ENCODE measurements at places on chromosomes 11 and 22.
A peak's percentile ranks its signal among the peaks of the same experiment; 100 is the strongest.

- peak; percentile 95 for DNase-seq
These were observed 43.6 kb downstream of the PPARA start for GRCh38 chr22:46193898-46194310.

DNA sequence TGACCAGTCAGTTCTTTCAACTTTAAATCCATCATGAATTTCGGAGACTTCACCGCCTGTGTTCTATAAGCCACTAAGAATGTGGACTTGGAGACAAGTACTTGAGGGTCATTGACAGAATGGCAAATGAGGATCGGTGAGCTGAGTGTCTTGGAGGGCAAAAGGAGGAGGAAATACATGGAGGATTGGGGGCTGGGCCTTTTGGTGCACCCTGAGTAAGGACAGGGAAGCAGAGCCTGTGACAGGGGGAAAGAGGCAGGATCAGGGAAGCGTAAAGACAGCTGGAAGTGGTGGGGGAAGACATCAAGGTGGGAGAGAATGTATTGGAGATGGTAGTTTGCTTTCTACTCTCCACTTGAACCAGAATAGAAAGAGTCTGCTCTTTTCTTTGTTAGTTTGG lies 70.4 kb upstream of the MTMR2 start:
- DNase-seq: no peak

- peak; percentile 92 for DNase-seq
These were observed 20.3 kb downstream of the CLPB start for GRCh38 chr11:72413914-72414628.

DNA sequence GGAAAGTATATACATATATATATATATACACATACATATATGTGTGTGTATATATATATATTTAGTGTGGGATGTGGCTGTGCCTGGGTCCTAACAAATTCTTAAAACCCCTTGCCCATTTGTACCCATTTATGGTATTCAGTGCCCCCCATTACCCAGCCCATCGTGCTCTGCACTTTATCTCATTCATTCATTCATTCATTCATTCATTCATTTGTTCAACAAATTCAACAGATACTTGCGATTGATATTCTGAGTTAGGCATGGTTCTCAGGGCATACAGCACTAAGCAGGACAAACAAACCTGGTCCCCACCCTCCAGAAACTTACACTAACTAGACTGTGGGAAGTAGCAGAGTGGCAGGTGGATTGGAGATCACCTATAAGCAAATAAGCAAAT lies 56.6 kb upstream of the LMO2 start:
- no peak for DNase-seq

DNA sequence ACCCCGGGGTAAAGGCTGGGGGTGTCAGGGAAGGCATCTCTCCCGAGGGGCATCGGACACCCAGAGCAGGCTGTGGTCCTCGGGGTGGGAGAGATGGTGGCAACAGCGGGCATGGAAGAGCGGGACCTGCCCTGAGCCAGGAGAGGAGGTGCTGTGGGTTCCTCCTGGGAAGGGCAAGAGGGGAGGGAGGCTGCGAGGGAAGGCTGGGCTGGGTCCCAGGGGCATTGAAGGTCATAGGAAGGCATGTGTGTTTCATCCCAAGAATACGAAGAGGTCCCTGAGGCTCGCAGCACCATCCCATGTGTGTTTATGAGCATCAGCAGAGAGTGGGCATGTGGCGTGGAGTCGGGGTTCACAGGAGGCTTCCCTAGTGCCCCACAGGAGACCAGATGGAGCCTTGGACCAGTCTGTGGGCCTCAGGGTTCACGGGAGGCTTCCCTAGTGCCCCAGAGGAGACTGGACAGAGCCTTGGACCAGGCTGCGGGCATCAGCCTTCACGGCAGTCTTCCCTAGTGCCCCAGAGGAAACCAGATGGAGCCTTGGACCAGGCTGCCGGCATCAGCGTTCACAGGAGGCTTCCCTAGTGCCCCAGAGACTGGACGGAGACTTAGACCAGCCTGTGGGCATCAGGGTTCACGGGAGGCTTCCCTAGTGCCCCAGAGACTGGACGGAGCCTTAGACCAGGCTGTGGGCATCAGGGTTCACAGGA lies 420.6 kb downstream of the BRD1 start:
- DNase-seq: no peak

DNA sequence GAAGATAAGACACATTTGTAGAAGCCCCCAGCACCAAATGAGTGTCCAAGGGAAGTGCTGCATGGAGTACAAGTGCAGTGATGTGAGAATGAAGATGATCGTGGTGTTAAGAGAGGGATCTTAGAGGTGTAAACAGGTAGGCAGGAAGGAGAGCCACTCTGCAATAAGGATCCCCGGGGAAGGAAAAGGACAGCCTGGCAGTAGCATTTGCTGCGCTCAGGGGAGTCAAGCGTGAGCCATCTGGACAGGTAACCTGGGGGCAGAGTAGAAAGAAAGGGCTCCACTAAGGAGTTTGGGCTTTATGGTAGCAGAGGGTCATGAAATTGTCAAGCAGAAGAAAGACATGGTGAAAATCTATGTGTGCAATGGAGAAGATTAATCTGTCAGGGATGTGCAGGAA lies 587.2 kb downstream of the BUD13 start:
- no peak for DNase-seq

GRCh38 chr11:115929618-115930129 lies 425.5 kb upstream of the CADM1 start:
- DNase-seq: no peak

DNA sequence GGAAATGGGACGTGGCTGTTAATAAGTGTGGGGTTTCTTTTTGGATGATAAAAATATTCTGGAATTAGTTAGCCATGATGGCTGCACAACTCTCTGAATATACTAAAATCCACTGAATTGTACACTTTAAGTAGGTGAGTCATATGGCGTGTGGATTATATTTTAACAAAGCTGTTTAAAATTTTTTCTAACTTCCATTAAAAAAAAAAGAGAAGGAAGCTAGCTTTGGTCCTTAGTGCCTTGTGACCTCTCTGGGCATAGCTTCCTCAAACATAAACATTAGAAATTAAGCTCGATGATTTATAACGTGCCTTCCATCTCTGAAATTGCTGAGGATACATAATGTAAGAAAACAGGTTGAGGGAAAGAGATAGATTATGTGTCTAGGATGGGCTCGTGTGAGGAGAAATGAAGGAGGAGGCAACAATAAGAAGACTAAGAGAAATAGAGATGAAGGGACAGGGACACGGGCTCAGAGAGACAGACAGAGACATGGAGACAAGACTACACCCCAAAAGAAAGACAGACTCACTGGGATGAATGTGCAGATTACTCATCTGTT lies 20.0 kb downstream of the IRAG1 start:
- no peak for DNase-seq

DNA sequence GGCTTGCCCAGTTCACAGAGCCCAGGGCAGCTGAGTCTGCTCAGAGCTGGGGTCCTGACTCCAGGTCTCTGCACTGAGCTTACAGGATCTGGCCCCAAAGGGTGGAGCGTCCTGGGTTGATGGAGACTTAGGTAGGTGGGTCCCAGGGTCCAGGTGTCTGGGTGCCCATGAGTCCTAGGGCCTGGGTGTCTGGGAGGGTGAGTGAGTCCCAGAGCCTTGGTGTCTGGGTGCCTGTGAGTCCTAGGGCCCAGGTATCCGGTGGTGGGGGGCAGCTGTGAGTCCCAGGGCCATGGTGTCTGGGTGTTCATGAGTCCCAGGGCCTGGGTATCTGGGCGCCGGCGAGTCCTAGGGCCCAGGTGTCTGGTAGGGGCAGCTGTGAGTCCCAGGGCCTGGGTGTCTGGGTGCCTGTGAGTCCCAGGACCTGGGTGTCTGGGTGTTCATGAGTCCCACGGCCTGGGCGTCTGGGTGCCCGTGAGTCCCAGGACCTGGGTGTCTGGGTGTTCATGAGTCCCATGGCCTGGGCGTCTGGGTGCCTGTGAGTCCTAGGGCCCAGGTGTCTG lies 1505.6 kb downstream of the BRD1 start:
- DNase-seq: no peak

DNA sequence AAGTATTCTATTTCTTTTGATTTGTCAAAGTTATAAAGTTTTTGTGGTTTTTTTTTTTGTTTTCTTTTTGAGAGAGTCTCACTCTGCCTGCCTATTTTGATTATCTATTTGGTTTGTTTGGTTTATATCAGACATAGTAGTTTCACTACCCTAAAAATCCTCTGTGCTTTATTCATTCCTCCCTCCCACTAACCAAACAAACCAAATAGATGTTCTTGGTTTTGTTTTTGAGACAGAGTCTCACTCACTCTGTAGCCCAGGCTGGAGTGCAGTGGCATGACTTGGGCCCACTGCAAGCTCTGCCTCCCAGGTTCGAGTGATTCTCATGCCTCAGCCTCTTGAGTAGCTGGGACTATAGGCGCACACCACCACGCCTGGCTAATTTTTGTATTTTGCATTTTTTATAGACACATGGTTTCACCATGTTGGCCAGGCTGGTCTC lies 67.9 kb downstream of the ENTHD1 start:
- no peak for DNase-seq

DNA sequence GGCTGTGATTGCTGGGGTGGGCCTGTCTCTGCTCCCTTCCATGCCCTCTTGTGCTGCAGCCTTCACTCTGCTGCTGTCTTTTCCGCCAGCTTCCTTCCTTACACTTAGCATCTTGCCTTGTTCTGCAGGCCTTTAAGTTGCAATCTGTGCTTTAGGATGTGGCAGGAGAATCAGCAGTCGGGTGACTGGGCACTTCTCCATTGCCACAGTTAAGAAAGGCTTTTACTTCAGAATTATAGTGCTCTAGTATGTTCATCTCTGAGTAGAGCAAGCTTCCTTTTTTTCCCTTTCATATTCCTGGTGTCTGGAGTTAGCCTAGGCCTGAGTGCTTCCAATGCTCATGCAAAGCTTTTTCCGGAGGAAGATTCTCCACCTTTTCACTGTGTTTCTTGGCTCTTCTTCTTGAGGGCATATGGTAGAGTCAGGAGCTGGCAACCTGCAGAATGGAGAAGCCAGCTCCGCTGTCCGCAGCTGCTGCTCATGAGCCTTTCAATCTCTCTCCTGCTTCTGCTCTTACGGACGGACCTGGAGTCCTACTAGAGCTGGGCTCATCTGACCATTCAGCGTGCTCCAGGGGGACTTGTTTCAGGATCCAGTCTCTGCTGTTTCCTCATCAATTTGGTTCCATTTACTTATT lies 20.2 kb downstream of the PPP6R2 start:
- no peak for DNase-seq

DNA sequence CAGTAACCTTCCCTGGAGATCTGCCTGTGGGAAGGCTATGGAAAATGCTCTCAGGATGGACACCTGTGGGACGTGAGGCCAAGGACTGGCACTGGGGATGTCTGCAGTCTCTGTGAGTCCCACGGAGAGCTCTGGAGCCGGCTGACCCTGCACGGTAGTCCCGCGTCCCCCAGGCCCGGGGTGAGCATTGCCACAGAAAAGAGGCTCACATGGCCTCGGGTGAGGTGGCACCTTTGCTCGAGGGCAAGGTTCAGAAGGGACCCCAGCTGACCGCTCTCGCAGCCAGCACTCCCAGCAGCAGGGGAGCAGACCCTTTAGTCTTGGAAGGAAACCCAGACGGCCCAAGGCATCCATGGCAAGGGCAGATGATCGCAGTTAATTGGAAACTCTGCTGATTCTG lies 9.0 kb downstream of the RTL6 start:
- no peak for DNase-seq

DNA sequence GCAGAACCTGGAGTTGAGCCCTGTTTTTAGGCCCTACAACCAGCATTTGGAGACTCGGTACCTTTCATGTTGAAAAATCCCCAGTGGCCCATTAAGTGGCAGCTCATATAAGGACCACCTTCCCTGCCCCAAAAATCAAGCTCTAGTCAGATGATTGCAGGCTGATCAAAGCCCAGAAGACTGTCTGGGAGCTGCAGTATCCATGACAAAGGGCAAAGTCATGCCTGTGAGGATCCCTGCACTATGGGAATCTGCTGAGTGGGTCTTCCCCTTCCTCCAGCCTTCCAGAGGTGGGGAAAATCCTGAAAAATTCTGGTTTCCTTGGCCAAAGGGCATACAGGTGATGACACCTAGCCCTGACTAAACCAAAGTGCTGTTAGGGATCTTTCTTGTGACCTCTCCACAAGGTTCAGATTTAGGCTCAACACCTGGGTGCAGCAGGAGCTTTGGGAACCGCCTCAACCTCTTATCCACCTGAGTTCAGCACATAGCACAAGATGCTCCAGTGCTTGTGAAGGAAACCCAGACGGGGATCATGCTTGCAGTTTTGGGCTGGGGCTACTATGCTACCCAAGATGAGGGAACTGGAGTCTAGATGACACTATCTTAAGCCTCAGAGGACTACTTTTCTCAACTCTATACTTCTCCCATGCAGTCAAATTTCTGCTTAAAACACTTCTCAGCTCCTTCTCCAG lies 1.2 kb upstream of the TRIM3 start:
- peak; percentile 31 for DNase-seq

DNA sequence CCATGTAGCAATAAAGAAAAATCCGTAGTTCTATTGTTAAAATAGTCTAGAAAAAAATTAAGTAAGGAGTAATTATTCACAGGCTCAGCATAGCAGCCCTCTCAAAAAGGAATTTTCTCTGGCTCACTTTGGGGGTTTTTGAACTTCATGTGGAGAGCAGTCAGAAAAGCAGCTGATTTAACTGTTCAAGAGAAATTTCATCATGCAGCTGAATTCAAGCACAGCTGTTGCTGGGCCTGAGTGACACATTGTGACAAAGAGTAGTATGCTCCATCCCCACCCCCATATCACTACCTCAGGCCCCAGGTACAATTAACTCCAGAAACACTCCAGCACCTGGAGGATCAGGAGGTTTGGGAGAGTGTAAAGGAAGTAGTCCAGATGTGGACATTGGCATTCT lies 272.1 kb downstream of the FAM76B start:
- DNase-seq: no peak
